ENCODE measurements at places on chromosomes 7 and 10.

- no peak for DNase-seq
Observed at GRCh38 chr10:21600804-21601433, 66.9 kb downstream of the MLLT10 start.

DNA sequence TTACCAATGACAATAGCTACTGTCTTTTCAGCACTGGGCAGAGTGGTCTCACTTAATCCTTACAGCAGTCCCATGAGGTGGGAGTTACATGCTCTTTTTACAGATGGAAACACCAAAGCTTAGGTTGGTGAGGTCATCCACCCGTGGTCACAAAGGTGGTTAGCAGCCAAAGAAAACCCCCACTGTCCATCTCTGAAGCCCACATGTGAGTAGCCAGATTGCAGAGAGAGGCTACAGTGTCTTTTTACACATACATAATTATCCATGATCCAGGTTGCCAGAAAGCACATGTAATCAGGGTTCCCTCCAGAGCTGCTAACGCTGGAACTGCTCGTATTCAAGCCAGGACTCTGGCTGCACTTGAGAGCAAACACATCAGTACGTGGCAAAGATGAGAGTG, 24.6 kb upstream of the ANKRD2 start:
- no peak for DNase-seq

- DNase-seq: no peak
Observed at GRCh38 chr7:96699219-96699871, 10.3 kb downstream of the SEM1 start.

DNA sequence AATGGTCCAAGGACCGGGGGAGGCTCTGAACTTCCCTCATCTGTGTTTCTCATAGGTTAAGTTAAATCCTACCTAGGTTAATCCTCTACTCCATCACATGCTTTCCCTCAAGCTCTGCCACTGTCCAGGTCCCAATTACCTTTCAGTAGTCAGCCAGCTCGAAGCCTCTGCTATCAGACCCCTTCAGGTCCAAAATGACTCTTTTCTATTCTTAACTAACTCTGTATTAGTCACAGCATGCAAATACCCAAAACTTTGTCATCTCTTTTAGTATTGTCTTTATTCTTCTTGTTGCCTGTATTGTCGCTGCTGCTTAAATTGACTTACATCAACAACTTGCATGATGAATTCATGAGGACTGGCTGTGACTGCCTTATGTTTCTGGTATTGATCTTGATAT, 15.3 kb downstream of the PPP1R17 start:
- no peak for DNase-seq

GRCh38 chr7:28723336-28723735, 234.8 kb downstream of the TRIL start:
- DNase-seq: no peak

DNA sequence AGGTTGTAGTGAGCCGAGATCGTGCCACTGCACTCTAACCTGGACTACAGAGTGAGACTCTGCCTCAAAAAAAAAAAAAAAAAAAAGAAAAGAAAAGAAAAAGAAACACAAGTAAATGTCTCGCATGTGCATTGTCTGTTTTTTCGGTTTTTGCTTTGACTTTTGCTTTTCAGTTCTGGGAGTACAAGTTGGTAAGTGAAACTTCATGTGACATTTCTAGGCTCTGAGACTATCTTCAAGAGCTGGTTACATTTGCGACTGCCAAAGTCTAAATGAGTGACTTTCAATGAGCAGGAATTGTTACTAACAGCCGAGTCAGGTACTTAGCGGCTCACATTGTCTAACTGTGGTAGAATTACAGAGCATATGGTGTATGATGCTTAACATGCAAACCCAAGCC, 107.0 kb upstream of the CELF2 start:
- no peak for DNase-seq

DNA sequence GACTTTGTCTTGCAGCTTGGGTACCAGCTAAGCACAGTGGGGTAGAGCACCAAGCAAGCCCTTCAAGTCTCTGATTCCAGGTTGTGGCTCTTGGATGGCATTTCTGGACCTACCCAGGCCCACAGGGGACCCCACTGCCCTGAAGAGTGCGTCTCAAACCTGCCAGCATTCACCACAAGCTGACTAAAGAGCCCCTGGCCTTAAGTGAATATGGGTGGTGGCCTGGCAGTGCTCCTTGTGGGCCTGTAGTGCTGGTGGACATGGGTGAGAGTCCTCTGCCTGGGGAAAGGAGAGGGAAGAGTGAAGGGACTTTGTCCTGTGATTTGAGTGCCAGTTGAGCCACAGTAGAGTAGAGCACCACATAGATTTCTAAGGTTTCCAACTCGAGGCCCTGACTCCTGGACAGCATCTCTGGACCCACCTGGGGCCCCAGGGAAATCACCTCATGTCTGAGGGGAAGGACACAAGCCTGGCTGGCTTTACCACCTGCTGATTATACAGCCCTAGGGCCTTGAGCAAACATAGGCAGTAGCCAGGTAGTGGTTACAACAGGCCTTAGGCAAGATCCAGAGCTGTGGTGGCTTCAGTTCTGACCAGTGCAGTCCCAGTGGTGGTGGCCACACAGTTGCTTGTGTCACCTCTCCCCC, 23.7 kb downstream of the GSDME start:
- DNase-seq: no peak

DNA sequence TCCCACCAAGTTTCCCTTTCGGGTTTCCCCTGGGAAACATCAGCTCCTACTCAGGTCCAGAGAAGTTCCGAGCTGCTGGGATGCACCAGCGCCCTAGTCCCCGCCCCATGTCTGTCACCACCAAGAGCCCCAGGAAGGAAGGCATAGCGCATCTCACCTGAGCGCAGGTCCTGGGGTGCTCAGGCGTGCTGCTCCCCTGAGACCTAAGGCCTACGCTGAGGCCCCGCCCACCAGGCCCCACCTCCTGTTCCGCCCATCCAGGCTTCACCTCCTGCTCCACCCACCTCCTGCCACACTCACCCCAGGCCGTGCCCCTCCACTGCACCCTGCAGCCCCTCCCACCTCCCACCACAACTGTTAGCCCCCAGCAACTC, 1.2 kb upstream of the TFR2 start:
- DNase-seq: no peak

GRCh38 chr7:40402661-40403060, 267.9 kb downstream of the SUGCT start:
- DNase-seq: no peak

DNA sequence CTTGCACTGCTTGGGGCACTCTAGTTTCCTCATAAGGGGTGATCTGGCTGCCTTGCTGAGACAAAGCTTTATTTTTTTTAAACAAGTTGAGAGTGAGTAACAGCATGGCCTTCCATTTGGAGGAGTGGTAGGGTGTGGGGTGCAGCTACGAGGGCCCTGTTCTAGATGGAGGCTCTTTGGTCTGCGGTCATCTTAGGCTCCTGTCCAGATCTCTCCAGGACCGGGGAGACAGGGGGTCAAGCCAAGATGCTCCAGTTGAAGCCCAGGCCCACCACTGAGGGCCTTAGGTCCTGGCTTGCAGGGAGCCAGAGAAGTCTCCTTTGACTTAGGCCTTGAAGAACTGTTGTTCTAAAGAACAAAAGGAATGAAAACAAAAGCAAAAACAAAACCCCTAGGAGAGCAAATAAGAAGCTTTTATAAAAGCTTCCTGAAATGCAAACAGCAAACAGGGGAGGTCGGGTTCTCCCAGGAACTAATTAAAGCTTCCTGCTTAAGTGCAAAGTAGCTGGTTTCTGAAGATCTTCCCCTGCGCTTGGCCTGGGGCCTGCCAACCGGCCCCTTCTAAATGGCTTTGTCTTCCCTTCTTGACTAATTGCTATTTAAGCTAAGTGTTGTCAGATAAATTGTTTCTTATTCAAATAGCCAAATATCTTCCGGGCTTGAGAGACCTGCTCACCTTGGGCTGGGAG, 259.2 kb downstream of the GLRX3 start:
- DNase-seq: no peak

DNA sequence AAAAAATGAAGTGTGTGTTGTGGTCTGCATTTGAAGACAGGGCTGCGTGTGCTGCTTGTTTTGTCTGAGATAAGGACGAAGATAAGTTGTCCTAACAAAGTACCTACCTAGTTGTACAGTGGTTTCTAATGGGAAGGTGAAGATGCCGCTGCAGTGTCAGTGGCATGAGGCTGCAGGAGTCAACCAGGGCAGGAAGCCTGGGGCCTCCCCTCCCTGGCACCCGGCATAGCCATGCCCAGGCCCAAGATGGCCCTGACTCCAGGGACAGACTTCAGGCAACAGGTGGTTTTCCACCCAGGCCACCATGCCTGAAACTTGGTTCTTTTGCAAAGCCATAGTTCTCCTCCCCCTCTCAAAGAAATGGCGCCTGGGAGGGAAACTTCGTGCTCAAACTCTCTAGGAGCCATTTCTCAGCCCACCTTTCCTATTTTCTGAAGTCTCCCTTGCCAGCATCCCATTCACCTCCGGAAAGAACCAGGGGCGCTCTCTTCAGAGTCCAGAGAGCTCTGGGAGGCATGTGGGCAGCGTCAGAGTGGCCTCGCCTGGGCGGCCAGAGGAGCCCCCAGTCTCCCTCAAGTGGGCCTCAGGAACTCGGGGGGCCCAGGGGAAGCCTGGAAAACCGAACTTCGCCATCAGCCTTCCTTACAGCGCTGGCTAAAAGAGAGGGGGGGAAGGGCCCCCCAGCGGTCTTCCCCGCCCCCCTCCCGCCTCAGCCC, 2.1 kb upstream of the KAT6B start:
- DNase-seq: no peak

DNA sequence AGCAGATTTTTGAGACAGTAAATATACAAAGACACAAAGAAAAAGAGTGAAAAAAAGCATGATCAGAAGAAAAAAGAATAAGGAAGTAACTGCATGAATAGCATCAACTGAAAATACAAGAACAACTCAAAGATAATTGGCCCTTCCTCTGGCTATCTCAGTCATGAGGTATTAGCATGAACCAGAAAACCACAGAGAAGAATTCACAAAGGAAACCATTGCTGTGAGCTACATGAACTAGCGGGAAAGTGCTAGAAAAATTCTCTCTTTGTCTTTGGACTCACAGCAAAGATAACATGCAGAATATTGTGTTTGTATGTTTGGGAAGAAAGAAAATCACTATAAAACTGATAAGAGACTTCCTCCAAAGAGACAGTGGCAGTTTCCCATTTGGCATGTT, 82.9 kb downstream of the SORCS1 start:
- no peak for DNase-seq

DNA sequence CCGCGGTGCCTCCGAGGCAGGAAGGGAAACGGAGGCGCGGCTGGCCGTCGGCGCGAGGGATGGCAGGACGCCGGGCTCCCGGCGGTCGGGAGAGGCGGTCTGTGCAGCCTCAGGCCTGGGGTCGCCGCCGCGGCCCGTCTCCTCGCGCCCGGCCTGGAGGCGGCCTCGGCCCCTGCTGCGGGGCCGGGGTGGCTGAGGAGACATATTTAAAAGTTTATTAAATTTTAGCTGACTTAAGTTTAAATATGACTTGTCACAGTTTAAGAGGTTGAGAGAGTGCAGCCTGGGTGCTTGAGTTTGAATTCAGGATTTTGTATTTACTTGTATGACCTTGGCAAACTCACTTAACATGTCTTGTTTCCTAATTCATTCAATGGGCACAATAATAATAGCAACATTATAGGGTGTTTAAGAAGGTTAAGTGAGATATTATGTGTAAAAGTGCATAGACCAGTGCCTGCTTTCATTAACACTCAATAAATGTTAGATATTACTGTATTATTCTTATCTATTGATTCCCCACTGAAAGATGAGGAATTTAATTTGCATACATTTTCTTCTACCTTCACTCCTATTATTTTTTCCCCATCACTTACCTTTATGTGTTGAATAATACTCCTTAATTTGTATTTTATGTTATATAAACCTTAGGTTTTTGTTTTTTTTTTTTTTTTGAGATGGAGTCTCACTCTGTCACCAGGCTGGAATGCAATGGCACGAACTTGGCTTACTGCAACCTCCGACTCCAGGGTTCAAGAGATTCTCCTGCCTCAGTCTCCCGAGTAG, 718 bp downstream of the DYNC2I1 start:
- DNase-seq: no peak

DNA sequence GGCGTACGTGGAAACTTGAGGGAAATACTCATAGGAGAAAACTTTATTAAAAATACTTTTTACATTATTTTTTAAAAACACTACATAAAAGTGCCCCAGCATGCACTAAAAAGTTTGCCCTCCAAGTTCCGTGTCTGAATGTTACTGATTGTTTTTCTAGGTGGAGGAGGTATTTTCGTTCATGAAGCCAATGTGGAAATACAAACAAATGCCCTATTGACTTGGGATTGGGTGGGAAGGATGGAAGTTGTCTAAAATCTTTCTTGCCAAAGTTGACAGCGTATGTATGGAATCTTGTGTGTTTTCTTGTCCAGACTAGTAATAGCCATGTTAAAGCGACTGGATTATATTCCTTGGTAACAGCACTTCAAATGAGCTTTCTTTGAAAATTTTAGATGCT, 1.2 kb downstream of the PROSER2 start:
- DNase-seq: no peak

DNA sequence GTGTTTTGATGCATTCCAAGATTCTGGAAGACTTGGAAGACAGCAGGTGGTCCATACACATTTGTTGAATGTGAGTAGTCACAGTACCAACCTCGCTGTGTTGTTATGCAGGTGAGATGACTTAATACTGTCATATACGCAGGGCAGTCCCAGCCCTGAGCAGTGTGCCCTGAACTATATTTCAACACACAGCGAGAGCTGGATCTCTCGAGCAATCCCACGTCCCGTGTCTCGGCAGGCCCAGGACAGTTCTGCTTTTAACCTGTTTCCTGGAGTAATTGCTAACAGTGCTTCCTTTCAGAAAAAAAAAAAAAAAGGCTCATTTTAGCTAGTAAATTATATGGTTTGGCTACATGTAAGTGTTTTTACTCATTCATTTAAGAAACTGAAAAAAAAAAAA, 179.7 kb downstream of the PRKCQ start:
- DNase-seq: no peak

GRCh38 chr10:69578508-69578991, 5.3 kb upstream of the NEUROG3 start:
- DNase-seq: no peak

DNA sequence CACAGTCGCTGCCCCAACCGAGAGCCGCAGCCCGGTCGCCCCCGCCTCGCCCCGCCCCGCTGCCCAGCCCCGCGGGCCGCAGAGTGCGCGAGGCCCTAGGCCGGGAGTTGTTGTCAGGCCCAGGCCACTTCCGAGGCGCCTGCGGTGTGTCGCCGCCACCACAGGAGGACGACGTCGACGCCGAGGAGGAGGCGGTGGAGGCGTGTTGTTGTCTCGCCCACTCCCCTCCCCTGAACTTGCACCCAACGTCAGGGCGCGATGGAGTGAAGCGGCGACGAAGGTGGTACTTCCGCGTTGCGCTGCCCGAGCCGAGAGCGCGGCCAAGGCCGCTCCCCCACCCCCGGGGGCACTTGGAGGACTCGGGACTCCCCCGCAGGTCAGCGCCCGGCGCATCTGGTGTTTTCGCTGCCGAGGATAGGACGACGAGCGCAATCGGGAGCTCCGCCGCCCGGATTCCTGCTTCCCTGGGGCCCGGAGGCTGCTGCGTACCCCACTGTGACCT, at the start of gene CDK13:
Gene CDK13 (plus strand): TSS at position 286 of the 502 bp plus-strand sequence. CDS start 386 bp downstream, outside the sequence.
- peak; percentile 77 for DNase-seq

GRCh38 chr10:21273400-21273968, 252.0 kb downstream of the SKIDA1 start:
- no peak for DNase-seq
